SW 1271 (cell line): ENCODE measurements at places on chromosomes 11 and 22.

DNA sequence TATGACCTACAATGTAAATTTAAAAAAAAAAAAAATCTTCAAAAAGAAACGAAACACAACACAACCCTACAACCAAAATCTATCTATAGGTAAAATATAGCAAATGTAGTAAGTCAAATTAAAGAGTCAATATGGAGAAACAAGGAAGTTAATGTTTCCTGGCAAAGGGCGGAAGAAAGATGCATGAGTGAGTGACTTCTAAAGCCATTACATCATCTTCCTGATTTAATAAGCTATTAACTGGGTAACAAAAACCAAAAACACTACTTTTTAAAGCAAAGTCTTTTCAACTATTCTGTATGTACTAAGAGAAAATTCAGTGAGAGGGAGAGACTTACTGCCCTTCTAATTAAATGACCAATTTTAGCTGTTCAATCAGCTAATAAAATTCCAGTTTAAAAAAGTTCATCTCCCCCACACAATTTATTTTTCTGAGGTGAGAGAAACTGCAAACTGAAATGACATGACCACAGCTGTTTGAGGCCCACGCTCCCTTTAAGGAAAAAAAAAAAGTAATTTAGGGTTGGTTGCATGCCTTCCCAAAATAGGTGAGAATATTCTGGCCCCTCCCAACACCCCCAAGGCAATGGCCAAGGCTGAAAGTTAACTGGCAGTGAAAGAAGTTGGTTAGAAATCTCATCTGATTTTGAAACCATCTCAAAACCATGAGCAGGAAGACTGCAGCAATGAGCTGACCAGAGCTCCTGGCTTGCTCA lies 5.9 kb downstream of the SF1 start:
- DNase-seq, result no peak

- DNase-seq, result no peak
Observed at GRCh38 chr11:102391549-102392237, 44.7 kb downstream of the BIRC2 start.

DNA sequence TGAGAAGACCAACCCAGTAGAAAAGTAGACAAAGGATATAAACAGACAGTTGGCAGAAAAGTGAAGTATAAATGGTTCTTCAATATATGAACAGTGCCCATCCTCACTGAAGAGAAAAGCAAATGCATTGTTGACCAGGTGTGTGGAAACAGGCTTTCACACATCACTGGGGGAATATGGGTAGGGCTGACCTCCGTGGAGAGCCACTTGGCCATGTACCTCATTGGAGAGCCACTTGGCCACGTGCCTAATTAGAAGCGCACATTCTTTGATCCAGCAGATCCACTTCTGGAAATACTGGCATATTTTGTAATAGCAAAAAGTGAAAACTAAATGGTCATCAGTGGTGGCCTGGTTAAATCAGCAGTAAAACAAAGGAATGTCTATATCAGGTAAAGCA lies 43.2 kb downstream of the PPP6R3 start:
- DNase-seq, result no peak

DNA sequence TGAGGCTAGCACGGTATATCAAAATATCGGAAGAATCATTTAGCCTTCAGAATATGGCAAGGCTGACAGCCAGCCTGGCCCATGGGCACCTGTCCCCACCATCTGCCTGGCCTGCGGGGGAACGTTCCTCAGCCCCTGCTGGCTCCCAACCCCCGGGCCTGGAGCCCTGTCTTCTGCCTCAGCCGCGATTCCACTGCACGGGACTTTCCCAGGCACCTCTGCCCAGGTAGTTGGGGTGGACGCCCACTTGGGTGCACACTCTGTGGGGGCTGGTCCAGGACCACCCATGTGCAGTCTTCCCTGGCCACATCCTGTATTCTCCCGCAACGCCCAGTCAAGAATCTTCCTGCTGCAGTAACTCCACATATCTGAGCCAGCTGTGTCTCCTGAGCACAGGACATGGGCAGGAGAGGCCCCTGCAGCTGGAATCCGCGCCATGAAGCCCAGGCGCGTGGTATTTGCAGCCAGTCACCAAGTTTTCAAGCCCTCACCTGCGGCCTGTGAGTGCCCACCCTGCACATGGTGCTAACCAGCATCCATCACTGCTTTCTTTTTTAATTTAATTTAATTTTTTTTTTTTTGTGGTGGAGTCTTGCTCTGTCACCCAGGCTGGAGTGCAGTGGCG lies 77.9 kb downstream of the KCNQ1 start:
- DNase-seq, result no peak

- no peak for DNase-seq
Observed at GRCh38 chr11:43576803-43577521, 103.6 kb upstream of the HSD17B12 start.

GRCh38 chr11:80327956-80328614 lies 887.3 kb upstream of the TENM4 start:
- no peak for DNase-seq

GRCh38 chr11:130785380-130786116 lies 130.7 kb downstream of the SNX19 start:
- no peak for DNase-seq
